ENCODE measurements at places on chromosomes 13 and 19.

DNA sequence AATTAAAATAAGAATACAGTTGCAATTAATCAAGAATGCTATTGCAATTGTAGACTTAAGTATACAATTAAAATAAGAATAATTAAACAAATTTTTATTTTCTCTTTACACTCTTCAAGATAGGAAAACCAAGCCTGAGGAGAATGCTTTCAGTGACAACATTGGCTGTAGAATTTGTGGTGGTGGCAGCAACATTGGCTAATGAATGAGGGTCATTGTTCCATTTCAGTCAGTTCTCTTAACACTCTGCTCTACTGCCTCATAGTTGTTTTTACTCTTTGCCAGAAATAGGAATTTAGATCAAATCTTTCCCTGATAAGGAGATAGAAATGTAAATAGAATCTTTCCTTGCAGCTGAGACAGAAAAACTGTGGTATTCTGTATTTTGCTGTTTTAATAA is 391.6 kb downstream of the PCDH20 start:
- no peak for DNase-seq

DNA sequence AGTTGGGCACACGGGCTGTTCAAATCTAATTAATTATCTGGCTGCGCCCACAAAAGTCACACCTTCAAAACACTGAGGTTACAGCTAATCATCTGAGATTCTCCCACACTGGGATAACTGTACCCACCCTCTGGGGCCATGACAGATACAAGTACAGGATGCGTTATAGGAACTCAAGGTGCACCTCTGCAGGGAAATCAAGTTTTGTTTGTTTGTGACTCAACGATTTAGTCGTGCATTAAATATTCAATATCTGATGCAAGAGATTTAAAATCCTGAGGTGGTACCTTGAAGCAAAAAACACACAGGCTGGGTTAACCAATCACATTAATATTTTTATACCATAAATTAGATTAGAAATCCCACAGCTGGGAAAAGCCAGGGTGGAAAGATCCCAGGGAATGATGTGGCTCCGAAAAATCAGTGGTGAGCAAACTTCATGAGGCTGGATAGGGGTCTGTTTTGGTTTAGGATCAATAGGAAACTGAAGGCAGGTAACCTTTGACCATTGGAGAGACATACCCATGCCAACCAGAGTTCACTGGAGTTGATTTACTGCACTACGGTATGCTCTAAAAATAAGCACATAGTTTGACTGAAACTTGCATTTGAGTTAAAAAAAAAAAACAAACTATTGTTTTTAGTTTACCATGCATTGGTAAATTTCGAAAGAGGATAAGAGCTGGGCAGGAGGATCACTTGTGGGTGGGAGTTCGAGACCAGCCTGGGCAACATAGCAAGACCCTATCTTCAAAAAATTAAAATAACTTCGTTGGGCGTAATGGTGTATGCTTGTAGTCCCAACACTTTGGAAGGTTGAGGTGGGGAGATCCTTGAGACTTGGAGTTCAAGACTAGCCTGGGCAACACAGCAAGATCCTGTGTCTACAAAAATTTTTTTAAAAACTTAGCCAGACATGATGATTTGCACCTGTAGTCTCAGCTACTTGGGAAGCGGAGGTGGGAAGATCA is 23.9 kb upstream of the CEBPG start:
- DNase-seq = no peak

DNA sequence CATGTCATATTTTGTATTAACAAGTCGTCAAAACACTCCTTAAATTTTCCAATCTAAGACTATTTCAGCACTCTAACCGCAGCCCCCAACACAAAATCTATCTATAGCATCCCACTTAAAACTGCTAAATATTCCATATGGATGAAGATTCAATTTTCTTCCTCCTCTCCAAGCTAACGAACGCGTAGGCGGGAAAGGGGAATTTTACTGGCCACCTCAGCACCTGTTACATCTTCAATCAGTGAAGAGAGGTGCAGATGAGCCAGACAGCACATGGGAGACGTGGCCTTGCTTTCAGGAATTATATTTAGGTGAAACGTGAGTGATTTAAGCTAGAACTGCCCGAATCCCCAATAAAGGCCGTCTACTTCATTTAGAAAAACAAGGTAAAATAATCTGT is 1.1 kb downstream of the RBM26 start:
- DNase-seq = no peak

DNA sequence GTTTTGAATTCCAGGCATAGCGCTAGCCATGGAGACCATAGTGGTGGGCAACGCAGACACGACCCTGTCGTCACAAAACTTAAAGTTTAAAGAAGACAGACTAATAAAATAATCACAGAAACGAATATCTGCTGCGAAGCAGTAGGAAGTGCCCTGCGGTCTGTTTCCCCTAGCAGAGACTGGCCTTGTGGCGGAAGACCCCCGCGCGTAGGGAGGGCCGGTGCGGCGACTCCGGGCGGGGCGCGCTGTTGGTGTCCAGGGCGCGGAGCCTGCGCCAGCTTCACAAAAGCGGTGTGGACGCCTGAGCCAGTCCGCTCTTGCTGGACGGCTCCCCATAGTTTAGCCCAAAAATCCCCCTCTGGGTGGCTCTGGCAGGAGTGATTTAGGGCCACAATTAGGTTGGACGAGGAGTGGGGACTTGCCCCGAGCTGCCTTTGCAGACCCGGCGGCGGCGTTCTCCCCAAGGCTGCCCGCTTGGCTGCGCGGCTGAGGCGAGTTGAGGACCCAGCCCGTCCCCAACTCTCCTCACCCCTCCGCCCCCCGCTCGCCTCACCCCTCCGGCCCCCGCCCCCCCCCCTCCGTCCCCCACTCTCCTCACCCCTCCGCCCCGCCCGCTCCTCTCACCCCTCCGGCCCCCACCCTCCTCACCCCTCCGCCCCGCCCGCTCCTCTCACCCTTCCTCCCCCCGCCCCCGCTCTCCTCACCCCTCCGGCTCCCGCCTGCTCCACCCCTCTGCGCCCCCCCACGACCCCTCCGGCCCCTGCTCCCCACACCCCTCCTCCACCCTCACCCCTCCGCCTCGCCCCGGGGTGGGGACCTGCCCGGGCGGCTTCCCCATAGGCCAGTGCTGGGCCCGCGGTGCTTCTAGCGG is 14.2 kb upstream of the LATS2 start:
- DNase-seq = no peak

GRCh38 chr19:49553451-49554271 is 25.9 kb downstream of the RCN3 start:
- peak; percentile 79 for DNase-seq

GRCh38 chr19:19170053-19170872 is at the start of gene MEF2B:
Gene MEF2B, minus strand, starts transcription at chr19:19170263. Its CDS starts 19,528 bp downstream, at chr19:19150735.
- peak; percentile 52 for DNase-seq

- no peak for DNase-seq
These were observed 40.8 kb downstream of the ZSWIM4 start for GRCh38 chr19:13835791-13836723.

- no peak for DNase-seq
These were observed 27.1 kb downstream of the CNFN start for GRCh38 chr19:42362891-42363440.

DNA sequence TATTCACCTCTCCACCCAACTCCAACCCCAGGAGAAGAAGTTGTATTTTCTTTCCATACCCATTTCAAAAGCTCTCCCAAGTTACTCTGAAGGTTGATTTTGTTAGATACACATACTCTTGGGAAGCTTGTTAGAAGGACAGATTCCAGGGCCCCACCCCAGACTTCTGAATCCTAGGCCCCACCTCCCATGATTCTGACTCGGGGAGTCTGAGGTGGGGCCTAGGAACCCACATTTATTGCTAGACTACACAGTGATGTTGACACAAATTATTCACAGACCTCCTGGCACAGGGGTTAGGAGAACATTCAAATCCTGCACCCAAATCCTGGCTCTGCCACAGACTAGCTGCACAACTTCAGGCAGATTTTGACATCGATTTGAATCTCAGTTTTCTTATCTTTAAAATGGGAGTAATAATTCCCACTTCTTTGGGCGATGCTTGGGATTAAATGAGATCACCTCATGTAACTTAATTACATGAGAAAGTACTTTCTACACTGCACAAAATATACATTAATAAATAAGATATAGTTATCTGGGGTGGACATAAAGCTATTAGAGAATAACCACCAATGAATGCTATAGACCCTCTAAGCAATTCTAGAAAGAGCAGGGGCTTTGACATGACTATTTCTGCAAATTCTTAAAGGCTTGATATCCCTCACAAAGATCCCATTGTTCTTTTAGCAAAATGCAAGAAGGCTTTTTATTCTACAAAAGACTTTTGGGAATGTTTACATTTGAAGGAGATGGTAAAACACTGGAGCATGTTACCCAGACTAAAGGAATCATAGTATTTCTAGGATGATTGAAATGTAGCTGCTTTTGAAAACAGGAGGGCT is 18.0 kb downstream of the MBNL2 start:
- DNase-seq = no peak

- DNase-seq = peak; percentile 40
These were observed at the start of gene MYO1F for GRCh38 chr19:8577247-8577646. Gene MYO1F, minus strand, starts transcription at chr19:8577442. Its CDS starts 133 bp downstream, at chr19:8577309.

- DNase-seq = no peak
These were observed 12.4 kb downstream of the MYH14 start for GRCh38 chr19:50215820-50216219.

DNA sequence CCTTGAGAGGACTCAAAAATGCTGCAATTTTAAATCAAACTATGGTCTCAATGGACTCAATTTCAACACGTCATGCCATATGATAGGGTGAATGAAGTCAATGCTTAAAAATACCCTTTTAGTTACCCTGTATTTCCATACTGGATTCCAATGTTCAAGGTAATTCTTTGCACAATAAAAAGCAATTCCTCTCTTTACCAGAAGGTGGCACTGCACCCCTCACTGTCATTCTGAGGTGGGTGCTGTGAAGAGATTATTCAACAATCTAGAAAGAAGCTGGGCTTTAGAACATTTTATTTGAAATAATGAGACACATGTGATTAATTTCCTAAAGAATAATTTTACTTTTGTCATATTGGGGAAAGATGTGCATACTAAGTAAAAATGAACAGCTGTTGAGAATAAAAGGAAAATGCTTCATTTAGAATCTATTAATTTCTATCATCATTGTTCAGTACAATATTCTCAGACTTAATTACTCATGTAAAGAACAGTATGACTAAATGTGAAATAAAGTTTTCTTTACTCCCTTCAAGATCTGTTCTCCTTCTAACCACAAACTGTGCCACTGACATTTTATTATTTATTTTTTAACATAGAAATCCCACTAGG is 789.1 kb downstream of the GPC5 start:
- peak; percentile 34 for DNase-seq

- DNase-seq = no peak
These were observed 419.6 kb downstream of the GPC6 start for GRCh38 chr13:93646245-93646644.

- DNase-seq = no peak
These were observed 68.6 kb upstream of the TEX29 start for GRCh38 chr13:111251646-111252445.

GRCh38 chr13:28753208-28753892 is 34.6 kb upstream of the SLC46A3 start:
- DNase-seq = no peak

- no peak for DNase-seq
These were observed 3.4 kb downstream of the EIF3G start for GRCh38 chr19:10116085-10116865.

GRCh38 chr13:66586489-66586888 is 643.6 kb downstream of the PCDH9 start:
- no peak for DNase-seq

Data from CD4-positive, alpha-beta T cell treated with Interleukin-4 for 4 hours (primary cell).